ENCODE measurements at places on chromosomes 3 and 15.

GRCh38 chr3:78701537-78701936 lies 1066.3 kb downstream of the ROBO1 start:
- no peak for DNase-seq

DNA sequence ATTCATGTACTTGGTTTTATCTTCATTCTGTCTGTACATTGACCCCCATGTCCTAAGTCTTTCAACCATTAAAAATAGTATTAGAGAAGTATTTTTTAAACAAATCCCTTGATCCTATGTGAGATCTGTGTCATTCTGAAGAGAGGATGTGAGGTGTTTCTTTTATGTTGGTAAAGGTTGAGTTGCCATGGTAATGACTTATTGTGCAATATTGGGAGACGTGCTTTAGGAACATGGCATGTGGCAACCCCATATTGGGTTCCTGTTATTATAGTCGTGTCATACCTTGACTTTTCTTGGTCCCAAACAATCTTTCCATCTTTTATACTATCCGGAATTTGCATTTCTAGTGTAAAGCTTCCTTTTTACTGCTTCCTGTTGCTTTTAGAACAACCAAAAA lies 203.1 kb downstream of the KCNAB1 start:
- no peak for DNase-seq

- DNase-seq = no peak
Observed at GRCh38 chr3:6125520-6125919, 735.4 kb upstream of the GRM7 start.

GRCh38 chr3:29427266-29428103 lies 146.6 kb downstream of the RBMS3 start:
- no peak for DNase-seq

Measured in activated T-cell treated with anti-CD3 and anti-CD28 coated beads for 24 hours (primary cell).